Aorta (tissue), 5 donors: ENCODE measurements at places on chromosomes 11 and 22. TPM values are rescaled to one million over a fixed set of nuclear protein-coding genes. Genes with fewer than 3 reads are reported as not detected.

GRCh38 chr11:60130496-60130895, 42.0 kb downstream of the MS4A2 start:
- DNase-seq = no peak
- no peak overlapping the region for H3K4me3 ChIP-seq
- no peaks in the 10 kb centered on the region for H3K27me3 ChIP-seq
- no peaks in the 10 kb centered on the region for H3K4me1 ChIP-seq
- H3K36me3 ChIP-seq = no peaks in the 10 kb centered on the region
- H3K27ac ChIP-seq = no peak overlapping the region

- H3K4me3 ChIP-seq = no peak overlapping the region
- no peaks in the 10 kb centered on the region for H3K36me3 ChIP-seq
- no peak overlapping the region for H3K27ac ChIP-seq
- no peak for DNase-seq
- H3K4me1 ChIP-seq = no peaks in the 10 kb centered on the region
- no peaks in the 10 kb centered on the region for H3K27me3 ChIP-seq
Measured at GRCh38 chr11:20541503-20541902, 57.9 kb upstream of the SLC6A5 start.

DNA sequence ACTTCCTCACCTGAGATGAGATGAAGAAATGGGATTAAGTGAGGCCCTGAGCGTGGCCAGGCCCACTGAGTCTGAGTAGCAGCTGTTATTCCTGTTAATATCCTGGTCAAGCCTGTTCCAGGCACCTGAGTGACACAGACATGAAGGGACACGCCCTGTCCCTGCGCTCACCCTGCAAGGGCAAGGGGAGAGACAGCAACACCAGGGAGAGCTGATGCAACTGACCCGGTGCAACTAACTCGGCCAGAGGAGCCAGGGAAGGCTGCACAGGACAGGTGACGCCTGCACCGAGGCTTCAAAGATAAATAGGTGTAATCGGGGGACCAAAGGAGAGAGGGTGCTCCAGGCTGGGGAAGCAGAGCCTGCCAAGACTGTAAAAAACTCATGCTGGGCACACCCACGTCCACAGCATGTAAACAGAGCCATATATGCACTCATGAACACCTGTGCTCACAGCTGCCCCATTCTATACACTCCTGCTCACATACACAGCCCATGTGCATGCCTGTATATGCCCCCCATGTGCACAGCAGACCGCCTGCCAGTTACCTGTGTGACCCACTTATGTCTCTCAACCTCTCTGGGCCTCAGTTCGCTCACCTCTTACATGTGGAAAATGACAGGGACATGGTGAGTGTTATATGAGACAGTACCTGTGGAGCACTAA, 22.8 kb upstream of the GCAT start:
- no peak overlapping the region for H3K27ac ChIP-seq
- no peak overlapping the region for H3K4me3 ChIP-seq
- no peaks in the 10 kb centered on the region for H3K4me1 ChIP-seq
- no peaks in the 10 kb centered on the region for H3K27me3 ChIP-seq
- H3K36me3 ChIP-seq = no peaks in the 10 kb centered on the region
- DNase-seq = no peak

- no peak overlapping the region for H3K4me3 ChIP-seq
- H3K27me3 ChIP-seq = no peaks in the 10 kb centered on the region
Measured at GRCh38 chr11:134657631-134658030, 245.6 kb upstream of the B3GAT1 start.

GRCh38 chr11:117816151-117816741, 8.3 kb downstream of the FXYD2 start:
- H3K4me1 ChIP-seq = no peaks in the 10 kb centered on the region
- no peaks in the 10 kb centered on the region for H3K27me3 ChIP-seq
- no peak for DNase-seq
- H3K27ac ChIP-seq = no peak overlapping the region
- no peaks in the 10 kb centered on the region for H3K36me3 ChIP-seq
- H3K4me3 ChIP-seq = no peak overlapping the region

DNA sequence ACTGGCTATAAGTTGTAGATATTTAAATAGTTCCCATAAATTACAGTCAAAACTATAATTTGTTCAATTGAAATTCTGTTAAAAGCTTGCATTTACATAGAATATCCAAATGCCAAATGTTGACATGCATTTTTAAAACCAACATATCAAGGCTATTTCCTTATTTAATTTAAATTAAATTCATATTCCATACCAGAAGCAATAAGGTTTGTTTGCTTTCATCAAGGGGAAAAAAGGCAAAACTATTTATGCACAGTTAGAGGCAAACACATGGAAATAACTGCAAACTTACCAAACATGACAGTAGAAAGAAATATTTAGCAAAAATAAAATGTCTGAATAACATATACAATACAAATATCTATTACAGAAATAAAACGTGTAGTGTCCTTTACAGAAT, 1581.2 kb upstream of the TENM4 start:
- no peaks in the 10 kb centered on the region for H3K4me1 ChIP-seq
- no peak overlapping the region for H3K4me3 ChIP-seq
- no peaks in the 10 kb centered on the region for H3K36me3 ChIP-seq
- DNase-seq = no peak

- H3K4me1 ChIP-seq = no peaks in the 10 kb centered on the region
- no peak overlapping the region for H3K4me3 ChIP-seq
- no peak overlapping the region for H3K27ac ChIP-seq
- DNase-seq = no peak
- H3K36me3 ChIP-seq = no peaks in the 10 kb centered on the region
Measured at GRCh38 chr22:27224485-27225374, 567.3 kb downstream of the MIAT start.

GRCh38 chr11:134643115-134644012, 231.3 kb upstream of the B3GAT1 start:
- H3K27ac ChIP-seq = no peak overlapping the region
- H3K27me3 ChIP-seq = peaks cover 1% of the 10 kb centered on the region
- no peaks in the 10 kb centered on the region for H3K4me1 ChIP-seq
- H3K36me3 ChIP-seq = no peaks in the 10 kb centered on the region
- H3K4me3 ChIP-seq = no peak overlapping the region

- peak; percentile 93 for DNase-seq
- no peaks in the 10 kb centered on the region for H3K4me1 ChIP-seq
- no peaks in the 10 kb centered on the region for H3K36me3 ChIP-seq
Measured at GRCh38 chr11:64245797-64246620, 734 bp downstream of the PPP1R14B start.

GRCh38 chr11:71342951-71343827, 90.8 kb upstream of the SHANK2 start:
- H3K36me3 ChIP-seq = no peaks in the 10 kb centered on the region
- no peaks in the 10 kb centered on the region for H3K27me3 ChIP-seq
- no peak overlapping the region for H3K27ac ChIP-seq
- DNase-seq = peak; percentile 61
- H3K4me1 ChIP-seq = no peaks in the 10 kb centered on the region

DNA sequence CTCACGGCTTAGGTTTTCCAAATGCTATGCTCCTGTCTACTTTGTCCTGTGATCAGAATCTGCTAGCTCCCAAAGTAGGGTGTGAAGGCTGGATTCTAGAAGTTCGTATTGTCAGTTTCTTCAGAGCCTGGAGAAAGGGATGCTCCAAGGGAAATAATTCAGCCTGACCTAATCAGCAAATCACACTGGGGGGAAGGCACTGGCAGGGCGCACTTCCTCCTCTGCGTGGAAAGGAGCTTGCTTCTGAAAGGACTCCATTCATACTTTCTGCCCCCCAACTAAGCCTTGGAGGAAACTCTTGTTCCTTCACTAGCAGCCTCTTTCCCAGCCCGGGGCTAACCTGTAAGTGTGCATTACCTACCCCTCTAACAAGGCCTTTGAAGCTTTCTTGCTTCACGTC, 165.9 kb downstream of the NAV2 start:
- no peaks in the 10 kb centered on the region for H3K27me3 ChIP-seq
- H3K4me3 ChIP-seq = no peak overlapping the region
- H3K4me1 ChIP-seq = peaks cover 3% of the 10 kb centered on the region
- DNase-seq = no peak
- H3K36me3 ChIP-seq = peaks cover 11% of the 10 kb centered on the region

Gene STIM1
- 14.9 TPM for polyA plus RNA-seq

DNA sequence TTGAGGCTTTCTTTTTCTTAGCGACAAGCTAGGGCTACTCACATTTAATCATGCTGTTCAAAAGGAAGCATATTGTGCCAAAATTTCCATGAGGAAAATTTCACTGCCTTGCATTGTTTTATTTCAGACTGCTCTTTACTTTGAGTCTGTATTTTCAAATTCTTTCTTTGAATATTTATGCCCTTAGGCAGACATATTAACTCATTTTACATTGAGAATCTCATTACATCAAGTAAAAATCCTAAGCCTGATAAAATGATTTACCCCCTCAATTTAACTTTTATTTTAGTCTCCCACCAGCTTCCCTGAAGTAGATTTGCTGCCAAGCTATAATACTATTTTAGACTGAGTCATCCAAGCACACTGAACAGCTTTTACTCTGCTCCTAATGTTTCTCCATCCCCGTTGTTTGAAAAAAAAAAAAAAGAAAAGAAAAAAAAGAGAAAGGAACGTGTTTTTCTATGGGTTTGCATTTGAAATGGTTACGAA, 189.3 kb upstream of the MTMR2 start:
- peaks cover 3% of the 10 kb centered on the region for H3K4me1 ChIP-seq
- H3K36me3 ChIP-seq = no peaks in the 10 kb centered on the region
- H3K27ac ChIP-seq = no peak overlapping the region

DNA sequence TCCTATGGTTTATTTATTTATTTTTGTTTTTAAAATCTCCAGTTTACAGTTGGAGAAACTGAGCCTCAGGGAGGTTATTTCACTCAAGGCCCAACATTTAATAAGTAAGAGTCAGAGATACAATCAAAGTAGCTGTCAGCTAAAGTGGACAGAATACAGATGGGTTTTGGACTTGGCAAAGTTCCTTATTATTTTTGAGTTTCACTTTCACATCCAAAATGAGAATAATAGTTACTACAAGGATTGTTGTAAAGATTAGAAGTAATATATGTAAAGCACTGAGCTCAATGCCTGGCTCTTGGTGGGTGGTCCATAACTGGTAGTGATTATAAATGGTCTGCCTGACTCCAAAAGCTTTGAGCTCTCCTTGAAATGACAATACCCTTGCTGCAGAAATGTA, 87.5 kb upstream of the SESN3 start:
- no peak for DNase-seq
- peaks cover 2% of the 10 kb centered on the region for H3K4me1 ChIP-seq

DNA sequence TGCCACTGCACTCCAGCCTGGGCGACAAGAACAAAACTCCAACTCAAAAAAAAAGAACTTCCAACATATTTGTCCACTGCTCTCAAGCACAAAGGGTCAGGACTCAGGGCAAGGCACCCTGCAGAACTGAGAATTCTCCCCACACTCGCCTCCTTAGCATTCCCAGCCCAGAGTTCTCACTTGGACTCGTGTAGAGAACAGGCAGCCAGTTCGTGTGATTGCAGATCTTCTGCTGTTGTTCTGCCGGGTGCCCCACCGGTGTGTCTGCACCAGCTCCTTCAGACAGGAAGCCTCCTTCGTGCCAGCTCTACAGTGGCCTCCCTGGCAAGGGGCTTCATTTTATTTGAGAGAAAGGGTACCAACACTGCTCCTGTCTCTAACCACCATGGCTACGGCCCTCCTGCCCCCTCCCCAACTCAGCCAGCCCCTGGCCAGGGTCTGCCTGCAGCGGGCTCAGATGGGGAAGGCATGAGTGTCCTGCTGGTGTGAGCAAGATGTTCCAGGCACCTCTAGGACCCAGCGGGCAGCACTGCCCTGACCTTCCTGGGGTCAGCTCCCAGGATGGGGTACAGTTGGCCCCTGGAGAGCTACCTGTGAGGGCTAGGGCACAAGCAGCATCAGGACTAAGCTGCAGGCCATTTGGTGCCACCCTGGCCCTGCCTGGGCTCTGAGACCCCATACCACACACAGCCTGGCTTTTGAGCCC, 19.5 kb upstream of the SCGB1A1 start:
- H3K4me3 ChIP-seq = no peak overlapping the region
- no peaks in the 10 kb centered on the region for H3K36me3 ChIP-seq
- H3K4me1 ChIP-seq = no peaks in the 10 kb centered on the region
- peak overlapping the region; percentile 81 for H3K27ac ChIP-seq
- no peak for DNase-seq

GRCh38 chr11:95920460-95921105, 3.3 kb downstream of the MTMR2 start:
- no peak for DNase-seq
- H3K4me3 ChIP-seq = no peak overlapping the region
- no peak overlapping the region for H3K27ac ChIP-seq
- H3K27me3 ChIP-seq = no peaks in the 10 kb centered on the region
- H3K36me3 ChIP-seq = no peaks in the 10 kb centered on the region

- H3K36me3 ChIP-seq = no peaks in the 10 kb centered on the region
- H3K27ac ChIP-seq = no peak overlapping the region
- DNase-seq = no peak
- no peaks in the 10 kb centered on the region for H3K27me3 ChIP-seq
- H3K4me1 ChIP-seq = no peaks in the 10 kb centered on the region
Measured at GRCh38 chr11:4677948-4678347, 19.7 kb downstream of the OR51E2 start.

DNA sequence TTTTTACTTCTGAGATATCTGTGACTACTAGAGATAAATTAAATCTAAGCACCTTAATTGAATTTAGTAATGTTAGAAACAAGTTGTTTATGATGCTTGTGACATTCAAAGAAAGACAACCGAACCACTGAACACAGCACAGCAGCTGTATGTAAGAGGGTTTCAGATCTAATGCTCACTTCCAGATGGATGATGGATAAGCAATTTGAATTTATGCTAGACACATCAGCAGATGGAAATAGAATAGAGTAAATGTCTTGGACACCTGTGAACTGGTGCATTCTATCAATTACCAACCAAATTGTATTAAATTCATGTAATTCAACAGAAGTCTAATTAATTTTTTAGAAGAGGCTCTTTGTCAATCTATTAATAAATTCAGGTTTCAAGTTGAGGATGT, 306.3 kb downstream of the CNTN5 start:
- H3K4me3 ChIP-seq = no peak overlapping the region
- no peaks in the 10 kb centered on the region for H3K36me3 ChIP-seq
- DNase-seq = no peak
- H3K27me3 ChIP-seq = no peaks in the 10 kb centered on the region

- peak; percentile 78 for DNase-seq
- peak overlapping the region; percentile 93 for H3K4me3 ChIP-seq
- peak overlapping the region; percentile 66 for H3K27ac ChIP-seq
- no peaks in the 10 kb centered on the region for H3K27me3 ChIP-seq
Measured at GRCh38 chr11:67119585-67120391, 725 bp downstream of the KDM2A start.

Gene NPTXR
- 6.1 TPM for polyA plus RNA-seq
